Suppressor macrophage (primary cell): ENCODE measurements at places on chromosomes 3 and 15.

DNA sequence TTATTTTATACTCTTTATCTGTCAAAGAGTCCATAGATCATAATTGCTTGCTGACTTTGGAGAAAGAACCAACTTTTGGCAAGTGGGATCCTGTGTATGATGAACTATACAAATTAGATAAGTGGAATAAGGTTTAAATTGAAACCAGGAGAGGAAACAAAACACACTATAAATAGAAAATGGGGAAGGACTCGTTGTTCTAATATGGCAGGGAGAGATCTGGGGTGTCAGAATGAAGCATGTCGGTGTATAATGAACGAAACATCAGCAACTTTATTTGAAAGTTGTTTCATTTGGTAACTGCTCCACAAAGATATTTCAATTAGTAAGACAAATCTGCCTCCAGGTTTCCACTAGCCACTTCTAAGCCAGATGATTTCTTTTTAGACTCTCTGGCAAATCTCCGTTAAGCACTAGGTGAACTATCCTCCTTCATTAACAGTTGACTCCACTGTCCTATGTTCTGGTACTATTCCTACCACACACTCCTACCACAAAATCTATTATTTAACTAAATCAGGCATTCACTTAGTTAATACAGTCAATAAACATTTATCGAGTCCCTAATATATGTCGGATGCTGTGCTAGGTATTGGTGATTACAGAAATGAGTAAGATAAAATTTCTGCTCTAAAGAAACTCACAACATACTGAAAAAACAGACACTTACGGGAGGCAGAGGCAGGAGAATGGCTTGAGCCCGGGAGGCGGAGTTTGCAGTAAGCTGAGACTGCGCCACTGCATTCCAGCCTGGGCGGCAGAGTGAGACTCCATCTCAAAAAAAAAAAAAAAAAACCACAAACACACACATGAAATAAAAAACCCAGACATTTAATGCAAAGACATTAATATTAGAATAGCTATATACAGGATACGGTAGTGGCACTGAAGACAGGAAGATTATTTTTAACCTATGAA, 20.1 kb downstream of the SLC15A2 start:
- no peak for DNase-seq

GRCh38 chr3:14773281-14773680, 45.5 kb upstream of the FGD5 start:
- DNase-seq: no peak

DNA sequence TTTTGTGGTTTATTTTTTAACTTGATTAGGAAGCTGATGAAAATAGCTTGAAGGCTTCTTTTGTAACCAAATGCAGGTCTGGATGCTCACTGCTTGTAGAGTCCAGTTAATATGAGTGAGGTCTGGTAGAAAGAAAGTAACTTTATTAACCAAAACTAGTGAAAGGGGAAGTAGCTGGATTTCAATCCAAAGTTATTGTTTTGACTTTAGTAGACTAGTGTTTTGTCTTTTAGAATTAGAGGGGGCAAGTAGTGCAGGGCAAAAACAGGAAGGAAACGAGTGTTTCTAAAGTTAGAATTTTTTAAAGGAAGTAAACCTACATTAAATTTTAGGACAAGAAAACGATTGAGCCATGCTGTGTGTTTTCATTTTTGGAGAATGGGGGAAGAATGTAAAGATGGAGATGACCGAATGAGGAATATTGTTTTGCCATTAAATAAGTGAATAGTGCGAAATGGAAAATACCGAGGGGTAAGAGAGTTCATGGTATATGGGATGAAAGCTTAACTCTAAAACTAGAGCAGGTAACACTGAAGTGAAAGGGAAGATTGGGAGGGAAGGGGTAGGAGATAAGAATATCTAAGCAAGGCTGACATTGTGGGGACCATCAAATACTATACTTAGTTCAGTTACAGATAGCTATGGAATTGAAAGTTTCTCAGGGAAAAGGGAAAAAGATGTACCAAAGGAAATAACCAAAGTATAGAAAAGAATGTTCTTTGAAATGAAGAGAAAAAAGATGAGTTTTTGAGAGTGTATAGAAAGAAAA, 40.0 kb downstream of the USP3 start:
- DNase-seq: peak; percentile 27

- DNase-seq: no peak
Observed at GRCh38 chr3:177831361-177831760, 634.1 kb upstream of the TBL1XR1 start.

- no peak for DNase-seq
Observed at GRCh38 chr3:146374146-146374545, 95.2 kb downstream of the PLSCR2 start.

GRCh38 chr15:57306161-57306943, 70.0 kb upstream of the CGNL1 start:
- peak; percentile 88 for DNase-seq

GRCh38 chr3:124934577-124934976, at the start of gene MUC13:
MUC13 (minus strand) TSS chr3:124934751; CDS start chr3:124934712, 39 bp downstream.
- DNase-seq: no peak

DNA sequence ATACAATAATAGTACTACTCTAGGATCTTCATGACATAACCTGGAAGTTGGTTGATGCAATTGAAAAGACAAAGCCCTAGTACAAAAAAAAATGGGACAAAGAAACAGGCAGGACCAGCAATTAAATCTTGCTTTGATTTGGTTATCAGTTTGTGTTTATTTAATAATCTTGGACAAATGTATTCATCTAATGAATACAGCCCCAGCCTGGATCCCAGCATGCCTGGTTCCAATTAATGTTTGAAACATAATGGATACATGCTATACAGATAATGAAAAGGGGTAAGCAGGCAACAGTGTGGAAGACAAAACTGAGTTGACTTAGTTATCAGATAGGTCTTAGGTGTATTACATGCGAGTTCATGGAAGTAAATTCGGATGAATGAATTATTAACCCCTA, 29.6 kb upstream of the SATB1 start:
- no peak for DNase-seq

DNA sequence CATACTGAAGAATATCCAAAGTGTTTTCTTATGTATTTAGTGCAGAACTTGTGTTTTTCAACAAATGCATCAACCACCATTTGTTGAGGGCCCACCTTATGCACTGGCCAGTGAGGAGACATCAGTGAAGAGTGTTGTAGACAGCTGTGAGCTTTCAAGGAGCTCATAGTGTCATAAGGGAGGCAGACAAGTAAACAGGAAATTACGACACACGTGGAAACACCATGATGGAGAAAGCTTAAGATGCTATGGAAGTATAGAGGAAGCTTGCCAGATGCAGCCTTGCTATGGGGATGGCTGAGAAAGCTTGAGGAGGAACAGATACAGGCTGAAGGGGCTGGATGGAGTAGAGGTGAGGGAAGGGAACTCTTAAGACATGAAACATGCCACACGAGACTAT, 50.8 kb upstream of the PSMD6 start:
- DNase-seq: peak; percentile 4

- DNase-seq: no peak
Observed at GRCh38 chr15:90138071-90138833, 36.0 kb upstream of the IDH2 start.

DNA sequence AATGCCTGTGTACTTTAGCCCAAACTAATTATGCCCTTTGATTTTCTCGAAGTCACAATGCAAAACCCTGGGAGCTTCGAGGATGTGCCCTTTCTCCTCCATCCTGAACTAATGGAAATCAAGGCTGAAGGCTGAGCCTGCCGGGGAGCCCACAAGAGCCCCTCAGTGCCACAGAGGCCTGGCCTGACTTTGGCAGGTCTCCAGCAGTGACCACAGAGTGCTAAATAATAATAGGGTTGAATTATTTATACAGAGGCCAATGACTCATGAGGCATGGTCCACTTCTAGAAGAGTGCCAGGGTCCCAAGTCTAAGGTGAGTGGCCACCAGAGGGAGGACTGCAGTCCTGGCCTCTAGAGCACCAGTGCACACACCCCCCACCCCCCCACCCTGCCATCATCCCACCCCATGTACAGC, 19.1 kb upstream of the GLCE start:
- no peak for DNase-seq

GRCh38 chr3:122679882-122680474, 661 bp upstream of the PARP14 start:
- DNase-seq: peak; percentile 18

DNA sequence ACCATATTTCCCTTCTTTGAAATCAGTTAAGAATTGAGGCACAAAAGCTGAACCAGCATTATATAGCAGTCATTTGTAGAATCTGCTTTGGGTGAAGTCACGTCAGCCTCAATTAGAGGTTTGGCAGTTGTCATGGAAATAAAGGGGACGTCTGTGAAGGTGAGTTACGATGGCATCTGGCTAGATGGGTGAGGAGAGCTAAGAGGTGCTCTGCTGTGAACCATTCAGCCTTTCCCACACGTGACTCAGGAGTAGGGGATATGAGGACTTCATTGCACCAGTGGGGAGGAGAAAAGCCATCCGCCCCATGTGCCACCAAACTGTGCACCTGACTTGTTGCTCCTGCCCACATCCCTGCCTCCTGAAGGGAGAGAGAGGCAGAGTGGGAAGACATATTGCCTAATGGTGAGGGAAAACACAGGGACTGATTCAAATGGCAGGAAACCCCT, 2.8 kb upstream of the C15orf40 start:
- DNase-seq: peak; percentile 7

GRCh38 chr15:89395996-89396395, 61.4 kb upstream of the POLG start:
- peak; percentile 91 for DNase-seq

DNA sequence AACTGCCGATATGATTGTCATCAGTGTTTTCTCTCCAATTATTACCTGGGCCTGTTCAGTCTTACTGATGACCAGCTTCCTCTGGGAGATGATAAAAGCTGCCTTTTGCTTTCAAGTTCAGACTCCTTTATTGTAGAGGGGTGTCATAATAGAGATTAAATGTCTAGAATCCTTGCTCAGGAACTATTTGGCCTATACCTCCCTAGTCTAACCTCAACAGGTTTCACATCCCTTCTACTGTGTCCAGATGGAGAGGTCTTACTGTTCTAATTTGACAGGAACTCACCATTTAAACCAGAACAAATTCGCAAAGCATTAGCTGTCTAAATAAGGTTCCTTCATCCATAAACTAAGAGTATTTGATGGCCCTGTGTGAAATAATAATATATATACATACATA, 88.0 kb downstream of the BCHE start:
- no peak for DNase-seq

DNA sequence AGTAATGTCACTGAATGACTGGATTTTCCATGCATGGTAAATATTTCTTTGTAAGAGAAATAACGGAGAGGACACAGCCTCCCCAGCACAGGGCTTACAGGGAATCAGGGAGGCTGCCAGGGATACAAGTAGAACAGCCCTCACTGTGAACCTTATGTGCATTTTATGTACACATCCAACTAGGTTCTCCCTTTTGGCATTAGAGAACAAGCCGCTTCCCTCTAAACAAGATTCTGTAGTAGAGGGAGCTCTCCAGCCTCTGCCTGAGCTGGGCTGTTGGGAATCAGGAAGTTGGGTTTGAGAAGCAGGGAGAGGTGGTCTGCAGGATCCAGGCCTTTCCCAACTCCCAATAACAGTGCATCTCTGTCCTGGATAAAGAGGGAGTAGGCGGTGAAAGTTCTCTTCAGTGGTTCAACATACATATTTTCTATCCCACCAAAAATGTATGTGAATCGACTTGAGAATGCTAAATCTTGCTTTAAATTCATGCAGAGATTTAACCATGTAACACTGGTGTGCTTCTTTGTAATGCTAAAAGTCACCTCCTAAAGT, 83.7 kb downstream of the ARNT2 start:
- peak; percentile 43 for DNase-seq

DNA sequence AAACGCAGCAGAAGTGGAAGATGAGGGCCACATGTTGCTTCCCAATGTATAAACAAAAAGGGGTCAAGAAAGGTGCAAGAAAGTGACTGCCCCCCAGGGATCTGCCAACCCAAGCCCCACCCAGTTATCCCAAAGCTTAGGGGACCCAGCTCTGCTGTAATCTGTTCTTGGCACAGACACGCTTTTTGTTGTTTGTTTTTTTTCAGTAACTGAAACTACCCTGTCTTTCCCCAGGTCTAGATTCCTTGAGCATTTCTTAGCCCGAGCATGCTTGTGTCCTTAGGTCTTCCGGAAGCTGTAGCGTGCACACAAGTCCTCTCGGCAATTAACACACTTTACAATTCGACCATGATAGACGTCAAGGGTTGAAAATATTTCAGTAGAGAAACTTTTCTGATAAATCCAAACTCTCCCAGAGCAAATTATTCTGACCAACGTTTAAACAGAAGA, 8.5 kb upstream of the PPARG start:
- DNase-seq: no peak

- DNase-seq: no peak
Observed at GRCh38 chr3:55490276-55490913, 3.3 kb upstream of the WNT5A start.

DNA sequence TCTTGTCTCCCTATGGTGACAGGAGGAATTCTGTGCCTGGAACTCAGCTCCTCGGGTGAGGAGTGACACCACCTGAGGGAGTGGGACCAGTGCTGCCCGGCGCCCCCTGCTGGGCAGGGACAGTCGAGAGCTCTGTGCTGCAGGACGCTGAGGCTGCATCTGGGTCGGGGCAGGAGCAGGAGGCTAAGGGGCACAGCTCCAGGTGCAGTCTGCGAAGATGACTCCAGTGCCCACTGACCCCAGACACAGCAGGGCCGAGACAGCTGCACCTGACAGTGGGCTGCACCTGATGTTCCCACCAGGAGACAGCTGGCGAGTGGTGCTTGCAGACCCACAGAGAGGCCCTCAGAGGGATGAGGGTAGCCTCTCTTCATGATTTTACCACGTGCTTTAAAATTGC, 152.9 kb downstream of the ATP10A start:
- peak; percentile 60 for DNase-seq

GRCh38 chr15:39267685-39268084, 313.2 kb upstream of the THBS1 start:
- peak; percentile 14 for DNase-seq

GRCh38 chr3:152849996-152850578, 15.2 kb downstream of the P2RY1 start:
- DNase-seq: no peak

- DNase-seq: no peak
Observed at GRCh38 chr3:177610262-177610661, 413.0 kb upstream of the TBL1XR1 start.
